ENCODE measurements at places on chromosomes 1 and 21. TPM values are rescaled to one million over a fixed set of nuclear protein-coding genes. Genes with fewer than 3 reads are reported as not detected.

CRNN gene
- not detected for total RNA-seq

CCDC24 gene
- total RNA-seq, result 20.3 TPM

MATN1 gene
- not detected for total RNA-seq

FCAMR gene
- 0.56 TPM for total RNA-seq

ODF2L gene
- total RNA-seq, result 35.9 TPM

TIAM1 gene
- total RNA-seq, result 5.8 TPM

WDR47 gene
- total RNA-seq, result 7.7 TPM

RHD gene
- not detected for total RNA-seq

CFHR4 gene
- total RNA-seq, result not detected
